Thoracic aorta (tissue), 2 donors: ENCODE measurements at places on chromosomes 3 and 15. TPM values are rescaled to one million over a fixed set of nuclear protein-coding genes. Genes with fewer than 3 reads are reported as not detected.

DNA sequence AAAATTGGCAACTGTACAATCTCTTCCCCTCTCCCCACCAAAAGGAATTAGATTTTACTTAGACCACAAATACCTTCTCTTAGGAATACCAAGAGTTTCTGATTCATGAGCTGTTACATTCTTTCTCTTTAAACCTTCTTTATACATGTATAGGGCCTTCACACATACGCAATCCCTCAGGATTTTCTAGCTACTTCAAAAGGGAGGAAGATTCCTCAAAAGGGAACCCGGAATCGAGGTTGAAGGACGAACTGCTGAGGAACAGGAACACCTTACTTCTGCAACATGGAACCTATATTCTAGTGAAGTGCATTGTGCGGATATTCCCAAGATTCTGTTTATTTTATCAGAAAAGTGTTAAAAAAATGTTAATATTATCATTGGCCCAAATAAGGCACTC lies 52.3 kb downstream of the GABRB3 start:
- DNase-seq, result no peak

The CLPX gene
- 19.8 TPM for total RNA-seq

The TP63 gene
- 0.14 TPM for total RNA-seq

GRCh38 chr3:137845194-137845593 lies 81.1 kb downstream of the SOX14 start:
- DNase-seq, result no peak

- no peak for DNase-seq
Observed at GRCh38 chr3:61922118-61922517, 360.7 kb downstream of the PTPRG start.

DNA sequence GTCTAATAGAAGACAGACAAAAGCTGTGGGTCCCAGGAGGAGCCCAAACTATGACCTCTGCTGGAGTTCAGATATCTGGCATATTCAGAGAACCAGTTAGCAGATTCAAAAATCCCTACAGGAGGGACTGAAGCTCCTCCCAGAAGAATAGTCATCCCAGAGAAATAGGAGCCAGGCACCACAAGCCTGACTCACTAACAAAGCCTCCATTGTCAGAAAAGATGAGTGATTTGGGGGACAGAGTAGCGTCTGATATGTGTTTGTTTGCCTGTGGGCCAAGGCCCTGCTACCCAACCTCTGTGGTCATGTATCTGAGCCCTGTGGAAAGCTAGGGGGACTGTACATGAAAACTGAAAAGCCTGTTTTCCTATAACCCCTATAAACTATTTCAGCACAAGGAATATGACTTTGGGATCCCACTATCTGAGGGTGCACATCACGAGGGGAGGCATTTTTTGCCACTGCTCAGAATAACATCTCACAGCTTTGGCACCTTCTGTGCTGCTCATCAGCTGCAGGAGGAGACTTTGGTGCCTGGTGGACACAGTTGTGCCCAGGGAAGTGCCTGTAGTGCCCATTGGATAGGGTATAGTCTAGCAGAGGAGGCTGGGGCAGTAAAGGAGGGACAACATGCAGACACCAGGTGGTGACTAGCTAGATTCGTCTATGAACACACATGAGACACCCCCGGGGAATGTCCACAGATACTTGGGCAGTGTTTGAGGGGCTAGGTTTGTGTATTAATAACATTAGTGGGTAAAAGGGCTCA lies 9.7 kb upstream of the LARP6 start:
- no peak for DNase-seq

The COL6A5 gene
- not detected for total RNA-seq

GRCh38 chr15:33872416-33873106 lies 95.7 kb upstream of the CHRM5 start:
- no peak for DNase-seq

DNA sequence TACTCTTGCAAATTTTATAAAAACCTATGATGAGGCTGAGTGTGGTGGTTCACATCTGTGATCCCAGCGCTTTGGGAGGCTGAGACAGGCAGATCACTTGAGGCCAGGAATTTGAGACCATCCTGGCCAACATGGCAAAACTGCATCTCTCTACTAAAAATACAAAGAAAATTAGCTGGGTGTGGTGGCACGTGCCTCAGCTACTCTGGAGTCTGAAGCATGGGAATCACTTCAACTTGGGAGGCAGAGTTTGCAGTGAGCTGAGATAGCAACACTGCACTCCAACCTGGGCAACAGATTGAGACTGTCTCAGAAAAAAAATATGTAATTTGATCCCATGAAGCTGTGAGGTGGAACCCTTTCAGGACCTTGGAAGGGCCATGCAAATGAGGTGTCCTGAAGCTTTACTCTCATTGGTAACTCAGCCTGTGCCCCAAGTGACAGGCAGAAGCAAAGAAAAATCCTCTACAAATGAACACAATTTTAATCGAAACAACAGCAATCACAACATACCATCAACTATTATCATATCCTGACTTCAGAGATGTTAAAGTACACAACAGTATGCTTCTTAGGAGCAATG lies 84.6 kb upstream of the CDV3 start:
- DNase-seq, result no peak

- no peak for DNase-seq
Observed at GRCh38 chr3:100125161-100125938, 11.0 kb upstream of the FILIP1L start.

GRCh38 chr3:126030455-126030854 lies 53.5 kb downstream of the SLC41A3 start:
- DNase-seq, result no peak

The ISLR gene
- 76.8 TPM for total RNA-seq

- no peak for DNase-seq
Observed at GRCh38 chr3:28651159-28651558, 302.5 kb upstream of the AZI2 start.

- DNase-seq, result no peak
Observed at GRCh38 chr3:37693511-37694283, 168.0 kb upstream of the CTDSPL start.

GRCh38 chr3:187661267-187661666 lies 8.9 kb downstream of the SST start:
- no peak for DNase-seq

- no peak for DNase-seq
Observed at GRCh38 chr3:73432023-73432705, 192.6 kb downstream of the PDZRN3 start.

The GOLGA8N gene
- 36.8 TPM for total RNA-seq

GRCh38 chr3:38264353-38264771 lies 1.2 kb upstream of the SLC22A13 start:
- no peak for DNase-seq

The TGM5 gene
- not detected for total RNA-seq

The KIAA1143 gene
- 28.9 TPM for total RNA-seq

DNA sequence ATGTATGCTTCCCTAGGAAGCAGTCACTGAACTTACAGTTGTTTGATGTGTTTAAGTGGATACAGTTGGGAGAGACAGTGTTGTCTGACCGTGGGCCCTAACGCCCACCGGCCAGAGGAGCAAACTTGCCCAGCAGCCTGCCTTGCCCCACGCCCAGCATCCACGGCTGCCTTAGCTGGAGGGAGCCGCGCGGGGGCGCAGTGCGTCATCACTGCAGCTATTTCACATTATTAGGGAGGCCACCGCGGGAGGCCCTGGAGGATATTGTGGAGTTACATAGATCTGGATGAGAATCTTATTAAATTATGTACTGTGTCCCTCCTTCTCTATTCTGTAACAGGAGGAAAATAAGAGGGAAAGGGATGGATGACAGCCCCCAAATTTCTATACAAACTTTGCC lies 267.2 kb downstream of the GABRG3 start:
- no peak for DNase-seq

DNA sequence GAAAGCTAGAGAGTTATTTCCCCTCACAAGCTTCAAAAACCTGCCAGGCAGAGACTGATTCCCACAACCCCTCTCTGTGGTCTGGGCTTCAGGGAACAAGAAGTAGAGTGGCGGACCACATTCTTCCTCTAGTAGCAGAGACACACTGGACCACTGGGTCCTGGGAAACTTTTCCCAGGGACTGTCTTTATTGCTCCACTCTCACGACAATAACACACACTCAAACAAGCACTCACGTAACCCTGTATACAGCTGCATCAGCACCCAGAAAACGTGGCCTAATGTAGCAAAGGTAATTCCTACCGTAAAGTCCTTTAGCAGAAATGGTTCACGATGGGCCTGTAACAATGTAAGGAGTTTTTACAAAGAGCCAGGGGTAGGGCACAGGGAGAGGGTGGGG lies 27.6 kb downstream of the CPOX start:
- no peak for DNase-seq

The SMCO1 gene
- total RNA-seq, result not detected

The FETUB gene
- total RNA-seq, result not detected

- no peak for DNase-seq
Observed at GRCh38 chr15:74129586-74130154, 716 bp upstream of the ISLR2 start.

GRCh38 chr15:74540161-74540760 lies 759 bp upstream of the ARID3B start:
- DNase-seq, result no peak

The EOMES gene
- total RNA-seq, result 0.63 TPM

DNA sequence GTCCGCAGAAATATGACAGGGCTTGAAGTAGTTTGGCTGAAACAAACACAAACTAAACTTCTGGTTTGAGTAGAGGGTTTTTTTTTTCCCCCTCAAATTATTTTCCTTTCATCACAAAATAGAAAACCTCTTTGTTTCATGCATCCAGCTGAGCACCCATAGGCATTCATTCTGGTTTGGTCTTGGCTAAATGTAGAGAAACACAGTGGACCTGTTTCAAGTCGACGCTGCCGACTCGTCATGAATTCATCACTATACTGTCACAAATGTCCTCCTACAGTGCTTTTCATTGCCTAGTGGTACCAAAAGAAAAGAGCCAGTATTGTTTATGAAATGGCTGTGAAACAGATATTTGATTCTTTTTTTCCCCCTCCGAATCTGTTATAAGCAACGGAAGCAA lies 52.4 kb upstream of the GYG1 start:
- DNase-seq, result no peak

DNA sequence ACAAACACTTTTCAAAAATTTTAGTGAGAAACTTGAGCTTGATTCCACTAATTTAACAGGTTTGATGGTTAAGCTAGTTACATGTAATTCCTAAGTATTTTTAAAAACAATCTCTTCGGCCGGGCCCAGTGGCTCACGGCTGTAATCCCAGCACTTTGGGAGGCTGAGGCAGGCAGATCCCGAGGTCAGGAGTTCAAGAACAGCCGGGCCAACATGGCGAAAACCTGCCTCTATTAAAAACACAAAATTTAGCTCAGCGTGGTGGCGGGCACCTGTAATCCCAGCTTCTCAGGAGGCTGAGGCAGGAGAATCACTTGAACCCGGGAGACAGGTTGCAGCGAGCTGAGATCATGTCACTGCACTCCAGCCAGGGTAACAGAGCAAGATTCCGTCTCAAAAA lies 25.3 kb downstream of the TRA2B start:
- no peak for DNase-seq

GRCh38 chr3:34090876-34091275 lies 292.4 kb downstream of the PDCD6IP start:
- DNase-seq, result no peak

- DNase-seq, result no peak
Observed at GRCh38 chr15:50675535-50676144, 11.0 kb downstream of the TRPM7 start.

GRCh38 chr15:58536414-58536813 lies 104.6 kb downstream of the LIPC start:
- DNase-seq, result no peak

The GMPPB gene
- total RNA-seq, result 30.5 TPM

The CFAP100 gene
- total RNA-seq, result not detected

The DAZL gene
- total RNA-seq, result not detected

- no peak for DNase-seq
Observed at GRCh38 chr3:25854214-25854613, 64.3 kb downstream of the OXSM start.

The RYR3 gene
- total RNA-seq, result 9.9 TPM

The SLCO2A1 gene
- total RNA-seq, result 115 TPM

DNA sequence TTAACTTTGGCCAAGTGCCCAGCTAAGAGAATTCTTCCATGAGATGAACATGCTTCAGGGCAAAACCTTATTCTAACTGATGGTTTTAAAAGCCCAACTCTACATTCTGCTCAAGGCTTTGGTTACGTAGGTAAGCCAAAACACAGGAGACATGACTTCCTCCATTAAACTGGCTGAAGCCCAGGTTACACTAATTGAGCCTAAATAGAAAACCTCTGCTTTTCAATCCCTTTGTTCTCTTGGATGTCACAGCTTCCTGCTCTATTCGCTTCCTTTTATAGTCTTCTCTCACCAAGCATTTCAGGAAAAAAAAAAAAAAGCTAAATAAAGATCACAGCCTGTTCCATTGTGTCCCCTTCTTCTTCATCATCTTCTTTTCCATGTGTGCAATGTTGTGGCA lies 420.4 kb downstream of the TIGIT start:
- no peak for DNase-seq

- no peak for DNase-seq
Observed at GRCh38 chr15:56532721-56533460, 68.0 kb upstream of the MNS1 start.

The TLR9 gene
- not detected for total RNA-seq

- no peak for DNase-seq
Observed at GRCh38 chr3:152317184-152317583, 48.5 kb downstream of the MBNL1 start.

DNA sequence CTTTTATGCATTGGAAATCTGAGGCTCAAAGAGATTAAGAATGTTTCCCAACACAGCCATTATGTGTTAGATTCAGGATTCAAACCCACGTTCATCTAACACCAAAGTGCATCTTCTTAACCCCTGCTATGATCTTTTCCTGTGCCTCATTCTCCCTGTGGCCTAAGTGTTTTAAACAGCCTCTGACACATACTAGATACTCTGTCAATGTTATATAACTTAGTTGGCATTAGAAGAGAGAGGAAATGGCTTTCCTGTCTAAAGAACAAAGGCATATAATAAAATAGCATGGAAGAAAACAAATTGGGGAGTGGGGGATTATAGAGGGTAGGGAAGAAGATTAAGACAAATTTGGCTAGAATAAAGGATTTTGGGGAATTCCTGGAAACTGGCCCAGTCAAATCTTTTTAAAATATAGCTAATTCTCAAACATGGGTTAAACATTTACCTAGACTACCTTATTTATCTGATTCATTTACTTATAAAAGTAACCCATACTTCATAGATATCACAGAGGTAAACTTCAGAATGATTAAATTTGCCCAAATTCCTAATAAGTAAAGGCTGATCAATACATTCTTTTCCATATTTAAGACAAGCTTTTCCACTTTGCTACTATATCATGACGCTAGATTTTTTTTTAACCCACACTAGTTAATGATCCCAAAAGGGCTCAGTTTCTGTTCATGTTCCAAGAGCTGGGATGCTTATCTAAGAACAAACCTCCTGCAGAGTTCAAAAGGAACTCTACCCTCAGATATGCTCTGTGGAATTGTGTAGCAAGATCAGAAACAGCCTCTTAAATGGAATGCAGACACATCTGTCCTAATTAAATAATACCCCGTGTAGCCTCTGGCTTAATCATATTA lies 122.9 kb upstream of the PTPRG start:
- no peak for DNase-seq

The WNT7A gene
- total RNA-seq, result not detected

- DNase-seq, result no peak
Observed at GRCh38 chr3:123481071-123481470, 32.2 kb upstream of the ADCY5 start.

- DNase-seq, result no peak
Observed at GRCh38 chr3:193963808-193964516, 172.0 kb upstream of the HES1 start.

The PP2D1 gene
- total RNA-seq, result not detected
